ENCODE measurements at places on chromosomes 5 and 9.

GRCh38 chr9:121485623-121486022, 14.0 kb downstream of the GGTA1 start:
- no peak for DNase-seq

DNA sequence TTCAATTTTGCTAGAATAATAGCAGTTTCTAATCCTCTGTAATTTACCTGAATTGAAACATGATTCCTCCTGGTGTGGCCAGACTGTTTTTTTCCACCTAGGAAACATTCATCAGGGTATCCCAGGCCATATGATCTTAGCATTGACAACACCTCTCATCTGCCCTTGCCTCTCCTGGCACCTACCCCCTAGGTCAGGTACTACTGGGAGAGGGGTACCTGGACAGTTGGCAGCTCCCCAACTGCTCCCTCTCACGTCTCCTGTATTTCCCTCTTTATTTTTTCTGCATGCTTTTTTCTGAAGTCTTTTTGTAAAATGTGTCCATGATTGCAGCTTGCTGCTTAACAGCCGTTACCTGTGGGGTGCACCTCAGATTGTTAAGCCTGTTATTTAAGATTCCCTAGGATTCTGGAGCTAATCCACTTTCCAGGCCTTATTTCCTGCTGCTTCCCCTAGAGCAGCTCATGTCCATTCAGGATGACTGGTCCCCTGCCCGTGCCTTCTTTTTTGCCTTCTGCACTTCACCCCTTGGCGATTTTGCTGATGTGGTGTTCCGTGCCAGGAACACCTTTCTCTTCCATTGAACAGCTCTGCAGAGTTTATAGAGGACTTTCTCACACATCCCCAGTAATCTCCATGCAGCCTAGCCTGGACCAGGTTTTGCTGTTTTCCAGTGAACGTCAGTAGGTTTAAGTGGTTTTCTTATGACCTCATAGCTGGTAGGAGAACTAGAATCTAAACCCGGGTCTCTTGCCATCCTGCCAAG, 33.6 kb downstream of the SNX30 start:
- no peak for DNase-seq

DNA sequence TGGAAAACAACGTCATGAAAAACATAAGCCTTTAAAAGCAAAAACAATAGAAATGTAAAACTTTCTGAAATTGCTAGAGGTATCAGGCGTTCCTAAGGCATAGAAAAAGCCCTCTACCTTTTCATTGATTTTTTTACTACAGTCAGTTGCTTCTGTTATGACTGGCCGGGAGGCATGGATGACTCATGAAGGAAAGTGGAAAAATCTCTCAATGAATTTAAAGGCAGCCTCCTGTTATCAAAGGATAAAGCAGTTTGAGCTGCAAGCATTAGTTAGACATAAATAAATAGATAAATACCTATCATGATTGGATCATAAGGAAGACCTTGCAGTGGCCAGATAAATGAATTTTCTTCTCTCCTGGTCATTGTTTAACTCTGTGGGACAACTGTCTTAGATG, 281.6 kb downstream of the MAST4 start:
- DNase-seq: no peak

DNA sequence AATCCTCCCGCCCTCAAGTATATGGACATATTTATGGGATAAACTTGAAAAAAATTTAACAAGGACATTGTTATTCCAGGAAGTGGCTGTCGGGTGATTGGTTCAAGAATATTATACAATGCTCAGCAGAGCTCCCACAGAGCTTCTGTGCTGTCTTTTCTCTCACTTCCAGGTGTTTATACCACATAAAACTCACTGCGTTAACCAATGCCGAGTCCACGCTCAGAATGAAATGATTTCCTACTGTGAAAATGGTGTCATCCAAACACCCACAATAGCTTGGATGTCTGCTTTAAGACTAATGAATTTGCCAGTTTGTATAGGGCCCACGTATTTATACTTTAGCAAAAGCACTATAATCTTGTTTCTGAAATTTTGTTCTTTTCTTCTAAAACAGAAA, 368.2 kb downstream of the NDUFS4 start:
- no peak for DNase-seq

- no peak for DNase-seq
Measured at GRCh38 chr5:8391911-8392310, 523.0 kb downstream of the MTRR start.

- peak; percentile 89 for DNase-seq
Measured at GRCh38 chr5:133423618-133424282, 188.6 kb downstream of the FSTL4 start.

- DNase-seq: no peak
Measured at GRCh38 chr5:175566697-175567096, 88.3 kb downstream of the SFXN1 start.

DNA sequence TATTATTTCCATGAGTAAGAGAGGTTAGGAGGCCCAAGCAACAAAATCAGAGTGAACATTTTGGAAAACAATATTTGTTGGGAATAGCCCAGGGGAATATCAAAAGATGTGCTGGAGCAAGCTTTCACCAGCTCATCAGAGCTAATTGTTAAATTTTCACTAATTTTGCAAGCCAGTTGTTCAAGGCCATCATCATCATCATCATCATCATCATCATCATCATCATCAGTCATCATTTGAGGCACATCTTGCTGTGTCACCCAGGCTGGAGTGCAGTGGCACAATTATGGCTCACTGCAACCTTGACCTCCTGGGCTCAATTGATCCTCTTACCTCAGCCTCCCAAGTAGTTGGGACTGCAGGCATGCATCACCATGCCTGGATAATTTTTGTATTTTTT, 350.5 kb upstream of the MEF2C start:
- DNase-seq: no peak

GRCh38 chr9:136389396-136389795, 10.6 kb downstream of the SNAPC4 start:
- DNase-seq: no peak

DNA sequence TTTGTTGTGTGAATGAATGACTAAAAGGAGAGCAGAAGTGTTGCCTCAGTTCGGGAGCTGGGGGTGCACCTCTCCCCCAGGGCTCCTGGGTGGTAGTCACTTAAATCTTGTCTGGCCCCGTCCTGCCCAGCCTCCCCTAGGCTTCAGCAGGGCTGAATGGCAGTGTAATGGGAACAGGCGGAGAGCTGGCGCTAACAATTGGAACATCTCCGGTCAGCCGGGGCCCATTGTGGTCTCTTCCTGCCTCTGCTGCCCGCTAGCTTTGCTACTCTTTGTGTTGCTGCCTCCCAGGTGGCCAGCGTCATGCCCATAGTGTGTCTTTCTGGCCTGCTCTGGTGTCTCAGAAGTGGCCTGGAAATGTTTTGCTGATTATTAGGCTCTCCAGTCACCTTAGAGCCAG, 62.3 kb downstream of the RGS3 start:
- DNase-seq: no peak

DNA sequence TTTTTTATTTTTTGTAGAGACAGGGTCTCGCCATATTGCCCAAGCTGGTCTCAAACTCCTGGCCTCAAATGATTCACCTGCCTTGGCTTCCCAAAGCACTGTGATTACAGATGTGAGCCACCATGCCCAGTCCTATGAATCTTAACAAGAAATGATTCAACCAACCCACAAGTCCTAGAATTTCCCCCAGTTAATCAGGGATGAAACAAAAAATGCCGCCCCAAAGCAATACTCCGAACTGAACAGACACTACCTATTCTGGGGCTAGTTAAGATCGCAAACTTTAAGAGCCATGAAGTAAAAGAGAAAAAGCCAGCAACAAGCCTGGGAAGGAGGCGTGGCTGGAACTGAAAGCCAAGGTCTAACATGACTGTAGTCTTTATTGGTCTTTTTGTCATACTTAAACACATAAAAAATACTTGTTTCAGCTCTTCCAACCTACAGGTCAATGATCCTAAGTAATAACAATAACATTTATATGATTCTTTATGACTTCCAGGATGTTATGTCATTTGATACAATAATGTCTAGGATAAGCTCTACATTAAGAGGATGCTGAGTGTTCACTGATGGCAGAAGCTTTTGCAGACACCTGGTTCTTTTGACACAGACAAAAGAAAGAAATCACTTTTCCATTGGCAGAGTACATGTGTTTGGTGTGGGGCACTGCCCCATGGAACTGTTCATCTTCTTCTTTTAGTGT, 361.1 kb upstream of the TLE4 start:
- DNase-seq: no peak

DNA sequence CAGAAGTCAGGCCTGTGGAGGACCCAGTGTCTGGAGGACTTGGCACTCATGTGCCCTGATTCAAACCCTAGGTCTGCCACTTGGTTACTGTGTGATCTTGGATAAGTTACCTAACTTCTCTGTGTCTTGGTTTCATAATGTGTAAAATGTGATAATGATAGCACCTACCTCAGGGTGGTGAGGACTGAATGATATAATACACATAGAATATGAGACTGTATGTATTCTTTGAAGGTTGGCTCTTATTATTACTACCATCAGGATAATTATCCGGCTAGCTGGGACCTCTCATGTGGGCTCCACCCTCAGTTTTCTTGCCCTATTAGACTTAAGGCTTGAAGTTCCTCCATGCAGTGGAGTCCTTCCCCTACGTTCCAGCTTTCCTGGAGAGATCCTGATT, 172.2 kb downstream of the COL23A1 start:
- no peak for DNase-seq

GRCh38 chr5:149456597-149457392, 77.7 kb upstream of the IL17B start:
- DNase-seq: no peak

DNA sequence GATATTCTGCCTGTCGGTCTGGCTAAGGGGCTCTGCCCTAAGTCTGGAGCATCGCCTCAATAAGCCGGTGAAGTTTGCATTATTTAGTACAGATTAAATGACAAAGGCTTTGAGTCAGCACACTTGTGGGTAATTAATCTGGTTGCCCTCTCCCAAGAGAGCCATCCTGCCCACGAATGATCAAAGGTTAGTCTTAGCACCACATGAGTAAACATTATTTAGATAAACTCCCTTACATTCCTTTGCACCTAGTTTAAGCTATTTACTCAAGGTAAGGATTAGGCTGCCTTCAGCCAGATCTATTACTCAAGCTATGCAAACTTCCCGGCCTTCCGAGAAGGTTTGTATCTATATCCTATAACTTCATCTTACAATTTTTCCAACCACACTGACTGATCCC, 572.1 kb downstream of the CHSY3 start:
- DNase-seq: no peak

DNA sequence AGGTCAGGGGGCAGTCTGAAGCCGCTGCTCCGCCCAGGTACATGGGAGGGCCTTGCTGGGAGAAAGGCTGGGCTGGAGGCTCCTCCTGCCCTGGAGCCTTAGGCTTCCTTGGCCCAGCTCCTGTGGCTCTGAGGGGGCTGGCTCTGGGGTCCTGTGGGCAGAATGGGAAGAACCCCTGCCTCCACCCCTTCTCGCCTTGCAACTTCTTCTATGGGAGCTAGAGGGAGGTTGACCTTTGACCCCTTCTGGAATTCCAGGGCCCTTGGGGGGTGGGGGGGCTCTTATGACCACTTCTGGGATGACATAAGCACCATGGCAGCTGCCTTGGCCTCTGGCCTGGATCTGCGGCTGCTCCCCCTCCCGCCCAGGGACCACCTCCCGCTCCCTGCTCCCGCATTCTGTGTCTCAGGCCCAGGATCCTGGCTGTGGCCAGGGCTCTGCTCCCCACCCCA, 32.2 kb downstream of the IER5L start:
- no peak for DNase-seq

- no peak for DNase-seq
Measured at GRCh38 chr9:113317777-113318176, 14.6 kb upstream of the RNF183 start.

GRCh38 chr9:34454571-34455065, 3.8 kb downstream of the FAM219A start:
- DNase-seq: peak; percentile 82

DNA sequence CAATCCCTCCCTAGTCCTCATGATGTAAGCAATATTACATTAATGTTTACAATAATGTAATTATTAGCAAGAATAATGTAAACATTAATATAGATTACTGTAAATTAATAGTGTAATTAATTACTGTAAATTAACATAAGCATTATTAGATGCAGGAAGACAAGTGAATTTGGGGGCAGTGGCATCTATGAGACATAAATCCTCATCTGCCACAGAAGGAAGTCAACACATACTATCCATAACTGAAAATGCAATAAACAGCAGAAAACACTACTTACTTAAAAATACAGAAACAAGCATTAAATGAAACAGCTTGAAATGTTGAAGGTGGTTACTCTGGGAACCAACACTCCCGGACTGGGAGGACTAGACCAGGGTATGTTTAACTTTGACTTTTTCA, 685 bp upstream of the NIPSNAP3A start:
- no peak for DNase-seq

- no peak for DNase-seq
Measured at GRCh38 chr5:4206127-4206526, 610.5 kb downstream of the IRX1 start.

- DNase-seq: peak; percentile 83
Measured at GRCh38 chr9:132241840-132242620, 80.2 kb downstream of the NTNG2 start.

GRCh38 chr9:93634311-93635185, 58.2 kb downstream of the PHF2 start:
- no peak for DNase-seq

DNA sequence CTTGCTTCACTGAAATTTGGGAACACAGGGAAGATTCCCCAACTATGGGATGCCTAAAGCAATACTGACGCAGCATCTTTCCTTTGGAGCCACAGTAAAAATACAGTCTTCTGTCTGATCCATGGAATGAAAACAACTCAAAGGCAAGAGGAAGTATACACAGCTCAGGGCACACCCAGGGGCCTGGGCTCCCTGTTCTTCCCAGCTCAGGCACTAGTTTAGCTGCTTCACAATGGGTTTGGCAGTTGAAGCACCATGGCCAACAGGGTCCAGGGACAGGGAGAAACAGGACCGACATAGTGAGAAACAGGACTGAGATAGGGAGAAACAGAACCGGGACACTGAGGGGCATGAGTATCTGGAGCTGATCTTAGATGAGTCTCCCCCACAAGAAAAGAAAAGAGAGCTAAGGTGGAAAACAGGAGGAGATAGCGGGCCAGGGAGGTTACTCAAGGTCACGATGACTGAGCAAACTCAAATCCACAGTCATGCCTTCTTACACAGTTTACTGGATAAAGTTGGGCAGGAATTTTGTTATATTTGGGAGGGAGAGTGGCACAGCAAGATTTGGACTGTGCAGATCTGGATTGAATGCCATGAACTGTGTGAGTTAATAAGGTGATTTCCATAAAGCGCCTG, 198.8 kb downstream of the SMARCA2 start:
- no peak for DNase-seq

Data from posterior vena cava (tissue), 2 donors.